ENCODE measurements at places on chromosomes 7 and 10.

- no peak for DNase-seq
These were observed 127.8 kb downstream of the ICA1 start for GRCh38 chr7:8134089-8134733.

GRCh38 chr7:52838981-52839411, 196.4 kb upstream of the POM121L12 start:
- no peak for DNase-seq

GRCh38 chr10:113292743-113293142, 260.1 kb upstream of the HABP2 start:
- no peak for DNase-seq

DNA sequence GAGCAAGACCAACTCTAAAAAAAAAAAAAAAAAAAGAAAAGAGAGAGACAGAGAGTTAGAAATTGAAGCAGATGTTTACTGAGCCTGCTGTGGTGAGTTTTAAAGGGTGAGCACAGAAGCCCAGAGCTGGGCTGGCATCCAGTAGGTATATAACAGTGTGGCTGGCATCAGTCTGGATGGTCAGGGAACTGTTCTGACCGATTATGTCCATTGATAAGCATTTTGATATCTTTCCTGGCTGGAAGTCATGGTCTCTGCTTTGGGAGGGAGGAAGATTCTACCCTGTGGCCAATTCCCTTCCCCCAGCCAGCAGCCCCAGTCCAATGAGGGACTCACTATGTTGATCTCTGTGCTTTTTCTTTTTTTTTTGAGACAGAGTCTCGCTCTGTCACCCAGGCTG, 65.2 kb upstream of the PODXL start:
- no peak for DNase-seq

GRCh38 chr7:36391436-36392198, 2.0 kb downstream of the ANLN start:
- DNase-seq = no peak

- DNase-seq = no peak
These were observed 256.5 kb downstream of the FRMD4A start for GRCh38 chr10:14074062-14074884.

DNA sequence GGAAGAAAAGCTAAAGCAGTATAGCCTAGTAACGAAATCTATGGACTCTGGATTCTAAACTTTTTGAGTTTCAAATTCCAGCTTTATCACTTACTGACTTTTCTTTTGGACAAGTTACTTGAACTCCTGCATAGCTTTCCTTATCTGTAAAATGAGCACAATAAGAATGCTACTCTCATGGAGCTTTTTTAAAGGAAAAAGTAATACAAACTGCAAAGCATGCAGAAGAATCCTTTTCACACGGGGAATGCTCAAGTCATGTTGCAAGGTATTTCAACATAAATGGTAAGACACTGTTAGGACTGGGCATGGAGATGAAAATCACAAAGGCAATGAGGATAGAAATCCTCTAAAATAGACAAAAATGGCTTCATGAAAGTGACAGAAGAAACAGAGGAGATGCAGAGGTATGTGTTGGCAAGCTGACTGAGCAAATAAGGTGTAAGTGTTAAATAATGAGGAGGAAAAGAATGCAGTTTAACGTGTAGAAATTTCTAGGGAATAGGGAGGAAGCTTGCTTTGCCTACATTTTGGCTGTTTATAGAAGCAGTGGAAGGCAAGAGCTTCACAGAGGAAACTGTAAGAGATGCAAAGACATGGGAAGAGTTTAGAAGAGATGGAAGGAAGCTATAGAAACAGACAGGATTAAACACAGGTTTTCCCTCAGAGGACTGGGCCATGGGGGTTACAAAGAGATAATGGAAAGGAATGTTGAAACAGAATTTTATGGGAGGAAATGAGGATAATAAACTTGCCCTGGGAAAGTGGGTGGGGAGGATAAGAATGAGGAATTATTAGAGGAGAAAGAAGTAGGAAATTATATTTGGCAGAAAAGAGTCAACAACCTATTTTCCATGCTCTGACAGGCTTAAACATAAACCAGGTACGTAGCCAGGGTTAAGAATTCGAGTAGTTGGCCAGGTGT, 28.8 kb upstream of the SNX13 start:
- DNase-seq = no peak

DNA sequence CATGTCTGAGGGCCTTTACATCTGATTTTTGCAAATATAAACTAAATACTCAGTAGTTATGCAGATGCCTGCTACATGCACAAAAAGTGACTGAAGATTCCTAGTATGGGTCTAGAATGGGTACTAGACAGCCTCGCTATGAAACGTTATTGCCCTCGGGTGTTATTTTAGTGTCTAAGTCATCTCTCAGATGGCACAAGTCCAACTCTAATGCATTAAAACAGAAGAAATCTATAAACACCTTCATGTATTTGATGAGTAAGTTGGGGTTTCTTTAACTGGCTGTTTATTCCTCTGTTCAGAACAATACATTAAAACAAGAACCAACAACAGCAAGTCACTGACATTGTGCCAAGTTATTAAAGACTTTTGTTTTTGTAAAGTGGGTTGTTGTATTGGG, 41.6 kb downstream of the TEX36 start:
- no peak for DNase-seq

DNA sequence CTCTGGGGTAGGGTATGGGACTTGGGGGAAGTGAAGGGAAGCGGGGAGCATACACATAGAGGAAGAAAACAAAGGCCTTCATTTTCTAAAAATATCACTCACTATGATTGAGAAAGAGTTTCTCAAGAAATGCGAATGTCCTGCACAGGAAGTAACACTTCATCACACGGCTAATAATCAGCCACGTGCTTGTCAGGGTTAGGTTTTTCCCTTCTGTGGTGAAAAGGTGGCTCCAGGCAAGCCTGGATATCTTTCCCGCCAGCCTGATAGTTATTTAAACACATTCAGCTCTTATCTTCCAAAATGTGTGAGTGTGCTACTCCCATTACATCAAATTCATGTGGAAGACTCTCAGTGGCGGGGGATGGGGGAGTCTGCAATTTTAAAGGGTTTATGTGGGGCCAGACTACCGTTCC, 166.4 kb upstream of the ADO start:
- no peak for DNase-seq

GRCh38 chr10:97574374-97575126, 2.0 kb downstream of the ANKRD2 start:
- no peak for DNase-seq

DNA sequence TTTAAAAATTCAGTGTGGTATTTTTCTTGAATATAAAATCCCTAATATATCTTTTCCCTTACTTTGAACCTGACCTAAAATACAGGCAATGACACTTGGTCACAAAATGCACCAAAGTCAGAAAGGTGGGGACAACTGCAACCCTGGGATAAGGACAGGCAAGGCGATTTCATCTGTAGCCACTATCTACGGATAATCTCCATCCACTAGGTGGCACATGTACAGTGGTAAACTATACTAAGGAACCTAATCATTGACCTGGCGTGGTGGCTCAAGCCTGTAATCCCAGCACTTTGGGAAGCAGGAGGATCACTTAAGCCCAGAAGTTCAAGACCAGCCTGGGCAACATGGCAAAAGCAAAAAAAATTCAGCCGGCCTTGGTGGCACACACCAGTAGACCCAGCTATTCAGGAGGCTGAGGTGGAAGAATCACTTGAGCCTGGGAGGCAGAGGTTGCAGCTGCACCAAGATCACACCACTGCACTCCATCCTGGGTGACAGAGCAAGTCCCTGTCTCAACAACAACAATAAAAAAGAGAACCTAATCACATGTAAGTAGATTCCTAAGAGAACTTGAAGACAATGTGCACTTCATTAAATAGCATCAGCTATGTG, 98.9 kb downstream of the KMT2C start:
- peak; percentile 32 for DNase-seq

GRCh38 chr10:30185916-30186315, 126.5 kb upstream of the JCAD start:
- no peak for DNase-seq

DNA sequence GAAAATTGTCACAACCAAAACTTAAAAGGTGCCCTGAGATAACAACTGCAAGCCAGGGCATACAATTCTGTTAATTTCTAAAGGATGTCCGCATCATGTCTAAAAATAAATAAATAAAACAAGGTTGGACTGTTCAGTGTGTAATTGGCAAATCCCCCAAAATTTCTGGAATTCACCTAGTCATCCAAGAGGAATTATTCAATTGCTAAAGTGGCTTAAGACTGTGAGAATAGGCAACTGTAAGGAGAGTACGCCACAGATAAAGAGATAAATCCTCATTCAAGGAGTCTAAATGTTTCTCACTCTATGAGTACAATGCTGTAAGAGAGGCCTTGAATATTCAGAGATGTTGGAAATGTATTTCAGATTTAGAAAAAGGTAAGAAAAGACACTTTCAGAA, 37.2 kb downstream of the PIK3AP1 start:
- DNase-seq = no peak

DNA sequence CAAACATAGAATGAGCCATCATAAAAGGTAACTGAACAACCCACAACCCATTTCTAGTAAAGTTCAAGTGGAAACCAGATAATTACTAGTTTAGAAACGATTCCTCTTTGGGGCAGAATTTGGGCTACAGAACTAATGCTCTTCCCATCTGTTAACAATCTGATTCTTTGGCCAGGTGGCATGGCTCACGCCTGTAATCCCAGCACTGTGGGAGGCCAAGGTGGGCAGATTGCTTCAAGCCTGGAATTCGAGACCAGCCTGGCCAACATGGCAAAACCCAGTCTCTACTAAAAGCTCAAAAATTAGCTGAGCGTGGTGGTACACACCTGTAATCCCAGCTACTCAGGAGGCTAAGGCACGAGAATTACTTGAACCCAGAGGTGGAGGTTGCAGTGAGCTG, 18.5 kb downstream of the CYP51A1 start:
- no peak for DNase-seq

GRCh38 chr10:100347568-100348195, 649 bp downstream of the SCD start:
- DNase-seq = no peak

GRCh38 chr10:427761-428519, 261.5 kb downstream of the DIP2C start:
- no peak for DNase-seq

DNA sequence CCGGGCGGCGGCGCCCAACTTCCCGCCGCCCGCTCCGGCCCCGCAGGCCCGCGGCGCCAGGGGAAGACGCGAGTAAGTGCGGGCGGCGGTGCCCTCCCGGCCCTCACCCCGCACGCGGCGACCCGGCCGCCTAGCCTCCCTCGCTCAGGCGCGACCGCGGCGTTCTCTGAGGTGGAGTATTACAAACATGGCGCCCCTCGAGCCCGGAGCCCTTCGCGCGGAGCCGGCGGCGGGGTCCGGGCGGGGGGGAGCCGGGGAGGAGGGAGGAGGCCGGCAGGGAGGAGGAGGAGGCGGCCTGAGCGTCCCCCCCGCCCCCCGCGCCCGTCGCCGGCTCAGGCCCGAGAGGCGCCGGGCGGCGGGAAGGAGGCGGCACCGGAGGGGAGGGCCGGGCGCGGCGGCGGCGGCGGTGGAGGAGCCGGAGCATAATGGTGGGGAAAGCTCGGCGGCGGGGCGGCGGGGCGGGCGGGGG, at the start of gene ZMYND11:
ZMYND11 (plus strand) TSS at position 324 of the 469 bp plus-strand sequence. CDS start 44,558 bp downstream, outside the sequence.
- peak; percentile 78 for DNase-seq

DNA sequence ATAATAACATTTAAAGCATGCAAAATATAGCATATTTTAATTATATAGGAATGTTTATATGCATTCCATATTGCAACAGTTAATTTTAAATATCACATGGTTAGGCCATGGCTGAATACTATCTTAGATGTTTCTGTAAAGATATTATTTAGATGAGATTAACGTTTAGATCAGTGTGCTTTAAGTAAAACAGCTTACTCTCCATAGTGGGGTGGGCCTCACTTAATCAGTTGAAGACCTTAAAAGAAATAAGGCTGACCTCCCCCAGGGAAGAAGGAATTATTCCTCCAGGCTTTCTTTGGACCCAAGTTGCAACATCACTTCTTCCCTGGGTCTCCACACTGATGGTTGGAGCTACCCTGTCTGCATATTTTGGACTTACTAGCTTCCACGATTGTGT, 1246.5 kb downstream of the TYW1 start:
- no peak for DNase-seq

GRCh38 chr10:114329634-114330365, 74.5 kb downstream of the AFAP1L2 start:
- DNase-seq = no peak

- DNase-seq = no peak
These were observed 158.4 kb upstream of the NEBL start for GRCh38 chr10:21055339-21056135.

- no peak for DNase-seq
These were observed 4.6 kb upstream of the CYP3A4 start for GRCh38 chr7:99788554-99788953.

GRCh38 chr10:32379950-32380551, 33.1 kb upstream of the EPC1 start:
- no peak for DNase-seq

- no peak for DNase-seq
These were observed 30.6 kb downstream of the SUFU start for GRCh38 chr10:102534333-102534732.

DNA sequence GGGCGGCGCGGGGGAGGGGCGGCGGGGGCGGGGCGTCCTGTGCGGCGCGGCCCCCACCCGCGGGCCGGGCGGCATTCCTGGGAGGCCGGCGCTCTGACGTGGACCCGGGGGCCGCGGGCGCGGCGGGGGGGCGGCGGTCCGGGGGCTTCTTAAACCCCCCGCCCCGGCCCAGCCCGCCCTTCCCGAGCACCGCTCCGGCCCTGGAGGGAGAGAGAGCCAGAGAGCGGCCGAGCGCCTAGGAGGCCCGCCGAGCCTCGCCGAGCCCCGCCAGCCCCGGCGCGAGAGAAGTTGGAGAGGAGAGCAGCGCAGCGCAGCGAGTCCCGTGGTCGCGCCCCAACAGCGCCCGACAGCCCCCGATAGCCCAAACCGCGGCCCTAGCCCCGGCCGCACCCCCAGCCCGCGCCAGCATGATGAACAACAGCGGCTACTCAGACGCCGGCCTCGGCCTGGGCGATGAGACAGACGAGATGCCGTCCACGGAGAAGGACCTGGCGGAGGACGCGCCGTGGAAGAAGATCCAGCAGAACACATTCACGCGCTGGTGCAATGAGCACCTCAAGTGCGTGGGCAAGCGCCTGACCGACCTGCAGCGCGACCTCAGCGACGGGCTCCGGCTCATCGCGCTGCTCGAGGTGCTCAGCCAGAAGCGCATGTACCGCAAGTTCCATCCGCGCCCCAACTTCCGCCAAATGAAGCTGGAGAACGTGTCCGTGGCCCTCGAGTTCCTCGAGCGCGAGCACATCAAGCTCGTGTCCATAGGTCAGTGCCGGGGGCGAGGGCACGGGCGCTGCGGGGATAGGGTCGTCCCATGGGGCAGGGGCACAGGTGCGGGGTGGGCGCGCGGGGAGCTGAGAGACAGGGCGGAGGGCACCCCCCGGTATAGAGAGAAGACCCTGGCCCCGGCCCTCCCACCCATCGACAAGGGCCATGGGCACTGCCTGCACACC, at the start of gene FLNC:
FLNC (plus strand) TSS at position 176 of the 947 bp plus-strand sequence; CDS start at position 408, 232 bp downstream.
- peak; percentile 48 for DNase-seq

- no peak for DNase-seq
These were observed 374.5 kb downstream of the PHTF2 start for GRCh38 chr7:78172933-78173591.

- DNase-seq = no peak
These were observed 101.3 kb downstream of the HIF1AN start for GRCh38 chr10:100636848-100637553.

GRCh38 chr7:351681-352480, 61.9 kb downstream of the FOXL3 start:
- peak; percentile 52 for DNase-seq

- DNase-seq = no peak
These were observed 316.0 kb downstream of the WDR37 start for GRCh38 chr10:1372212-1372611.

GRCh38 chr7:103063895-103064294, 10.7 kb downstream of the FBXL13 start:
- DNase-seq = no peak
